AG09309 (cell line): ENCODE measurements at places on chromosomes 11 and 22.

GRCh38 chr11:11335043-11335442, 18.0 kb downstream of the CSNK2A3 start:
- no peak for DNase-seq

GRCh38 chr22:26672060-26672471, 14.7 kb downstream of the MIAT start:
- DNase-seq = no peak

DNA sequence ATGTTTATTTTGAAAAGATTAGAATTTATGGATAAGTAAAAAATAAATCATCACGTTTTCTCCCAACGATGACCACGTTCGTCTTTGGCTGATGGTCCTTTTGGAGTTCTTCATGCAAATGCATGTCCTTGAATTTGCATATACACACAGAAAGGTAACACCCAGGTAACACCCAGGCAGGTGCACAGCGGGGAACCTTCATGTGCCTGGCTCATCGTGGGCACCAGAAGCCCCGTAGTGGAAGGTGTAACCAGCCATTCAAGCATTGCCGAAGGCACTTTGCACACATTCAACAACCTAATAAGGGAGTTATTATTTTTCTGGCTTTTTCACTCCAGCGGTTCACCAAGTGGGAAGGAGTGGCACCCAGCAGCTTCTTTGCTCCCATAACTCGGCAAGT, 404.6 kb downstream of the TBC1D22A start:
- no peak for DNase-seq

DNA sequence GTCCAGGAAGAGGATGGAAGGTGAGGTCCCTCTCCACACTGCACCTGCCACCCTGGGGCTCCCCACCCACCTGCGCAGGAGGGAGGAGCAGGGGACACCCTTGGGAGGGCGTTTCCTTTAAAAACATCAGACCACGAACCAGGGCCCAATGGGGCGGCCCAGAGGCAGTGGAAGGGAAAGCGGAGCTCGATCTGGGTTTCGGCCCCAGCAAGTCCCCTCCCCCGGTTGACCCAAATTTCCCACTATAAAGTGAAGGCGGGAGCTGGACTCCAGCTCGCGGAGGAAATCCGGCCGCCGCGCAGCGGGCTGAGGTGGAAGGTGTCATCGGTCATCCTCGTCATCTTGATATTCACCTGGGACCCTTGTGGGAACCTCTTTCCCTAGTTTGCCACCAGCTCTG, 99.3 kb downstream of the WNT7B start:
- no peak for DNase-seq

DNA sequence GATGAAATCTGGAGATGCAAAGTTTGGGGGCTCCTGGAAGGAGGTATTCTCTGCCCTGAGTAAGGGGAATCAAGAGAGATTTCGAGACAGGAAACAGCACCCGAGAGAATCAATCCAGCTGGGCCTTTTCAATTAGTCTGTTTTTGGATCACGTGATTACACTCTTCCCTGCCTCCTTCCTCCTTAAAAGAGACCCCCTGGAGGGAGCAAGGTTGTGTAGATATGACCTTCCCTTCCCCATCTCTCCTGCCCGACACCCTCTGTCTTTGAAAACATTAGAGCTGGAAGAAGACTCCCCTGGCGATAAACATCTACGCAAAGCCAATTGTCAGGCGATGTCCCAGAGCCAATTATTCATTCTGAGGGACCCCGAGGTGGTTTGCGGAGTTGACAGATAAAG, 407.9 kb downstream of the MIAT start:
- DNase-seq = no peak

DNA sequence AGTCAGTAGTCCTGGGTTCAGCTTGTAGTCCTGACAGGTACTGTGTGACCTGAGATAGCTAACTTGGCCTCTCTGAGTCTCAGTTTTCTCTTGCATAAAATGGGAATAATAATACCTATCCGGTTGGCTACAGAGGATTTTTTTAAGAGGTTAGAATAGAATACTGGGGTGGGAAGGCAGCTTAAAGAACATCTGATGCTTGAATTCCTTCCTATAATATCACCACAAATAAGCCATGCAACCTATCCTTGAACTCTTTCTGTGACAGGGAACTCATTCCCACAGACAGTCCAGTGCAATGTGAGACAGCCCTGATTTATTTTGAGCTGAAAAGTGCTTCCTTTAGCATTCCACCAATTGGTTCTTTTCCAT, 110.1 kb downstream of the CCDC81 start:
- no peak for DNase-seq

DNA sequence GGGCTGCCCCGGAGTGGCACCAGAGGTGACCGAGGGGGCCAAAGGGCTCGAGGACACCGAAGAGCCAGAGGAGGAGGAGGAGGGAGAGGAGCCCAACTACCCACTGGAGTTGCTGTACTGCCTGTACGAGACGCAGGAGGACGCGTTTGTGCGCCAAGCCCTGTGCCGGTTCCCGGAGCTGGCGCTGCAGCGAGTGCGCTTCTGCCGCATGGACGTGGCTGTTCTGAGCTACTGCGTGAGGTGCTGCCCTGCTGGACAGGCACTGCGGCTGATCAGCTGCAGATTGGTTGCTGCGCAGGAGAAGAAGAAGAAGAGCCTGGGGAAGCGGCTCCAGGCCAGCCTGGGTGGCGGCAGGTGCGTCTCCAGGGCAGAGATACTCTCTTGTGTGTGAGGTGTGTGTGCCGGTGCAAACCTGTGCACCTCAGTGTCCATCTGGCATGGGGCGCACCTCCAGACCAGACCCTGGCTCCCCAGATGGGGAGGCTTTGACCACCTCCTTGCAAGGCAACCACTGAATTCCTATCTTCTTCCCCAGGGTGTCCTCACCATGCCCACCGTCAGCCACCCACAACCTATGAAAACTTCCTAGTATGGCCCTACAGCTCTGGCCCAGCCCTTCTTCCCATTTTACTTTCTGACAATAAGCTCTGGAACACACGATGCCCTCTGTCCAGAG, 3.4 kb downstream of the NLRP6 start:
- no peak for DNase-seq

DNA sequence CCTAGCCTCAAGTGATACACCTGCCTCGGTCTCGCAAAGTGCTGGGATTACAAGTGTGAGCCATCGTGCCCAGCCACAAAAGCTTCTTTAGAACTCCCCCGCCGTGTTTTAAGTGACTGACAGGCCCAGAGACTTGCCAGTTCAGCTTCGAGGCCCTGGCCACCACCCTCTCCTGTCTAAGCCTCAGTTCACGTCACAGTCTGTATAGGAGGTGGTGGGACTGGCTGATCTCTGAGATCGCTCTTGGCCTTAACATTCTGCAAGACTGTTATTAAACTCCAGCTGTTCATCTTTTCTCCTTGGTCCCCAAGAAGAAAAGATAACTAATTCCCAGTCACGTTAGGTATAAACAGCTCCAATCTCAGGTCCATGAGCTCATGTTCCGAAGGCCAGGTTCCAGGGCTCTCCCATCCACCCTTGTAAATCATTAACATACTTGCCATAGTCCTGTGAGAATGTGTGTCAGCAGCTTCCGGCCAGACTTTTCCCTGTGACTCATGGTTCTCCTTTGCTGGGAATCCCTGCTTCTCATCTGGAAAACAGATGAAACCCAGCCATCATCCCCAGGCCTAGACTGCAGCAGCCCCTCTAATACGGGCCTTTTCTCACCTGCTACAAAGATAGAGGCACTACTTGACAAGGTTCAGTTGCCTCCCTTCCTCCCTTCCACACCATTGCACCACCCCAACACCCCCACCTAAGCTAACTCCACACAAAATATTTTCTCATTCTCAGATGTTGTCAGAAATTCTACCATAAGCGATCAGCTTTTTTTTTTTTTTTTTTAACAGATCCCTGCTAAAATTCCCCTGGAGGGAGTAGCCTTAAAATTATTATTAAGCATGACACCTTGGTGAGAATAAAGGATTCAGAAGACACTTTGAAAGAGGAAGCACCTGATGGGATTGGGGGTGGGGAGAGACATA, 5.6 kb upstream of the KIAA0930 start:
- peak; percentile 94 for DNase-seq

DNA sequence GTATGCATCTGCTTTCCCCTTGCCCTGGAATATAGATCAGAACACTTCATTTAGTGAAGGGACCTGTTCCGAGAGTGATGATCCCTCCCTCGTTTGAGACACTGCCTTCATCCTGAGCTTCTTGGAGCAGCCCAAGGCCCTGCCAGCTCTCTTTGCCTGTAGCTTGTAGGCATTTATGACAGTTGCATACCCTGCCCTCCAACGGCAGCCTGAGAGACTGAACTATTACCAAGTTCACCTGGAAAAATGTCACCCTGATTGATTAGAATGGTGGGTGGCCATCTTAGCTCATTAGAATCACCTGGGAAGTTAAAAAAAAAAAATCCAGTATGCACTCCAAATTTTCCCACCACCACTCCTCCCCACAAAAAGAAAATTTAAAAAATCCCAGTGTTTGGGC, 1.5 kb downstream of the MICAL3 start:
- no peak for DNase-seq

DNA sequence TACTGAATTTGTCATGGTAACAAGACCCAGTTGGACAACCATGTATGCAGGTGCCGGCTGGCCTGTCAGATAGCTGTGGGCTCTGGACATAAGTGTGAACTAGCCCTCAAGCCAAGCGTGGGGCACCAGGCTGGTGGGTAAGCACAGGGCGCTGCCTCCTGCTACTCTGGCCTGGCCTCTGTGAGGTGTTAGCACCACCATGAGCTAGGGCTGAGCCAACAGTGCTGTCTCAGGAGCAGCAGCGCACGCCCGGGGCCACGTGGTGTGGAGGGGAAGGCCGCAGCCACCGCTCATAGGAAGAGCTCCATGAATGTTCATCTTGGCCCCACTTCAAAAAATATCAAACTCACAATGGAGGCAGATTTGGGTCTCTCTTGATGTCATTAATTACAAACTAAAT, 35.3 kb upstream of the GNB1L start:
- DNase-seq = no peak

GRCh38 chr11:1557904-1558774, 13.9 kb downstream of the DUSP8 start:
- DNase-seq = peak; percentile 25

- DNase-seq = no peak
Measured at GRCh38 chr11:128733440-128734102, 39.7 kb downstream of the FLI1 start.
